Urothelium cell line (cell line): ENCODE measurements at places on chromosomes 1 and 21.
A peak's percentile ranks its signal among the peaks of the same experiment; 100 is the strongest.

DNA sequence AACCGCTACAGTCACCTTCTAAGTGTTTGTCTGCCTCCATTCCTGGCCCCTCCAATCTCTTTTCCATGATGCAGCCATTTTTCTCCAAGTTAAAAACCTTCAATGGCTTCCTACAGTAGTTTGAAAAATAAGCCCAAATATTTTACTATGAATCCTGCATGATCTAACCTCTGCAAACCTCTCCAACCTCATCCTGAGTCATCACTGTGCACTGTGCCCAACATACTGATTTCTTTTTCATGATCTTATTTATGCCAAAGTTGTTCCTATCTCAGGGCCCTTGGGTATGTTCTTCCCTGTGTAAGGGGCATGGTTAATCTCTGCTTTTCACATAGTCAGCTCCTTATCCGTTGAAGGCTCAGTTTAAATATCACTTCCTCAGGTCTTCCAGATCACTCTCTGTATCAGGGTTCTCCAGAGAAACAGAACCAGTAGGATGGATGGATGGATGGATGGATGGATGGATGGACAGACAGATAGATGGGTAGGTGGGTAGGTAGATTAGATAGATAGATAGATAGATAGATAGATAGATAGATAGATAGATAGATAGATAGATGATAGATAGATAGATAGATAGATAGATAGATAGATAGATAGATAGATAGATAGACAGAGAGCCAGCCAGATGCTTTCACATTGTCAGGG lies 18.1 kb upstream of the PTPN14 start:
- DNase-seq = no peak

DNA sequence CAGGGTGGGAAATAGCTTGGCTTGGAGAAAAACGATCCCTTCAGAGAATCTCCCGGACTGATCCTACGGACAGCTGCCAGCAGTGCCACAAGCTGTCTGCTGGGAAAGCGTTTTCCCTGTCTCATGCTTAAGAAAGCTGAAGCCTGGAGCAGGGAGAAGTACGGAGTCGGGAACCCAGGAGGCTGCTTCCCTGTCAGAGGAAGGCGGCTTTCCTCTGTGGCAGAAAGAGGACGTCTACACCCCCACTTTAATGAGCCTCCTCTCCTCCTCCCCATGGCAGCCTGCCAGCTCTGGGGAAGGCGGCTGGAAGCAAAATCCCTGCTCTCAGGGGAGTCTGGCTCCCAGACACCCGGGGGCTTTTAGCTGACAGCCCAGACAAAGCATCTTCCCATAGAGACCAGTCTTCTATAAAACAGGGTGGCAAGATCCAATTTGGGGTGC lies 7.3 kb downstream of the KIF21B start:
- DNase-seq = no peak

DNA sequence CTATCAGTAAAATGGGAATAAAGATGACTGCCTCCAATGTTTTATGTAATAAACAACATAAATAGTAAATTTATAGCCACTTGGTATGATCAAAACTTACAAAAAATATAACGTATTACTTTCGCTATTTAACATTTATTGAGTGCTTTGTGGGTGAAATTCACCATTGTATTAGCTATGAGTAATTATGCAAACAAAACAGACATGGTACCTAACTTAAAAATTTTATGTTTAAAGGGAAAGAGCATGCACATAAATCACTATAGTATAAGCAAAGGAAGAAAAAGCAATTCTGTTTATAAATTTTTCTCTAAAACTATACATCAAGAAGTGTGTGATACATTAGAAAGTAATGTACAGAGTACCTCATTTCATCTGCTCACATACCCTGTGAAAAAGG lies 1046.2 kb downstream of the NCAM2 start:
- no peak for DNase-seq

DNA sequence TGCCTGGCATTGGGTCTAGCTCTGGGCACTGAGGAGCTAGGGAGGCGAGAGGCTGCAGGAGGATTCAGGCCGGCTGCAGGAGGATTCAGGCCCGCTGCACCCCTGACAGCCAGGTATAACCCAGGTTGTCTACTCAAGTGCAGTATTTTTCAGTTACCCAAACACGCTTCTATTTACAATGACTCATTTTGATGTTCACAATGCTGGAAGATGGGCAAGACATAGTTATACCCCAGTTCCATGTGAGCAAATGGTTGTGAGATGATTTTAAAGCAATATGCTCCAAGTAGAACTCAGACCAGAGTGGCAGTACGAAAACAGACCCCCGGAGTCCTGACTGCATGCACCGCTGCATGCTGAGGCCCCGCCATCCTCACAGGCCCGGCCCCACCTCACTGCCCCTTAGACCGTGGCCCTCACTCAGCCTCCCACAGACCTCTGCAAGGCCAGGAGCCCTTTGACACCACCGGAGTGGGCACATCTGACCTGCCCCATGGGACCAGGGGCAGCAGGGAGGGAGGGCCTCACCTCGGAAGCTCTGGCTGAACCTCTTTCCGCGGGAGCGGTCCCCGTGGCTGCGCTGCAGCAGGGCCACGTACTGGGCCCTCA lies 553 bp downstream of the LEFTY1 start:
- no peak for DNase-seq

DNA sequence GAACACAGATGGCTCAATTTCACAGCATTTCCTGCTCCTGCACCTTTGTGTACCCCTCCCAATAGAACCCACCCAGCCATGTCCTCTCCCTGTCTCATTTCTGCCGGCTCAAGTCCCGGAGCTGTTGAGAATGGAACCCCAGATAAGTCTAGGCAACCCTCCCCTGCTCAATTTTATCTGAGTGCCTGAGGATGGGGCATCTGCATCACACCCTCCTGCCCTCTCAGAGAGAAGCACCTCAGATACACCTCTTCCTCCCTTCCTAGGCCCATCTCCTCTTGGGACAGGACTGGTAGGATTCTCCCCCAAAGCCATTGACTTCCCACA lies 1.1 kb downstream of the KIF21B start:
- no peak for DNase-seq

GRCh38 chr1:77446841-77447555 lies 165.2 kb downstream of the AK5 start:
- no peak for DNase-seq

DNA sequence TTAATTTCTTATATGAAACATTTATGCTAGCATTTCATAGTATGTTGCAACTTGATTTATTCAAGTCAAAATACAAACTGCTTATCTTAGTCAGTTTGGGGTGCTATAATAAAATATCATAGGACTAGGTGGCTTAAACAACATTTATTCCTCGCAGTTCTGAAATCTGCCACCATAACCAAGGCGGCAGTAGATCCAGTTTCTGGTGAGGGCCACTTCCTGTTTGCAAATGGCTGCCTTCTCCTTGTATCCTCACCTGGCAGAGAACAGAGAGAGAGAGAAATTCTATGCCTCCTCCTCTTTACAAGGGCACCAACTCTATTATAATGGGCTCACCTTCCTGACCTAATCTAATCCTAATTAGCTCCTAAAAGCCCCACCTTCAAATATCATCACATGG lies 76.1 kb upstream of the RGS2 start:
- DNase-seq = no peak

DNA sequence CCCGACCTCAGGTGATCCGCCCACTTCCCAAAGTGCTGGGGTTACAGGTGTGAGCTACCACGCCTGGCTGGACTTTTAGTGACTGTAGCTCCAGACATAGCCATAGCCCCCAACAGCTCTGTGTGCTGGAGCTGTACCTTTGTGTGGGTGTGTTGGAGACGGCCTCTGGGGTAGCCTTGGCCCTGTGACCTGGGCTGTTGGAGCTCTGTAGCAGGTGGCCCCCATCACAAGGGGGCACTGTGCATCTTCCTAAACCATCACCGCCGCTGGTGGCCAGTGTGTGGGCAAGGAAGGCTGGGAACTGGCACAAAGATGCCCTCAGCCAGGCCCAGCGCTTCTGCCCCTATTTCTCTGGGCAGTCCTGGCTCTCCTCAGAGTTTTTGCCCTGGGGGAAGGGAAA lies 38.4 kb upstream of the FOXO6 start:
- DNase-seq = peak; percentile 33

DNA sequence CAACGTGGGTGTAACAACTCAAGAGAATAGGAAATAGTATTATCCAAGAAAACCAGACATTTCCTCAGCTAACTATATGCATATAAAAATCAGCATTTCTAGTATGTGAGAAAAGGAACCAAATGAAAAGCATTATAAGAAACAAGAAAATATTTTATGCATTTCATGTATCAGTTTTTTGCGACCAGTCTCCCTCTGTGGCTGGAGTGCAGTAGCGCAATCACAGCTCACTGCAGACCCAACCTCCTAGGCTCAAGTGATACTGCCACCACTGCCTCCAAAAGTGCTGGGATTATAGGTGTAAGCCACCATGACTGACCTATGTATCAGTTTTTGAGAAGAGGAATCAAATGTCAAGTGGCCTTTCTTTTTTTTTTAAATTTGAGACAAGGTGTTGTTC lies 31.0 kb downstream of the SLC16A1 start:
- no peak for DNase-seq

DNA sequence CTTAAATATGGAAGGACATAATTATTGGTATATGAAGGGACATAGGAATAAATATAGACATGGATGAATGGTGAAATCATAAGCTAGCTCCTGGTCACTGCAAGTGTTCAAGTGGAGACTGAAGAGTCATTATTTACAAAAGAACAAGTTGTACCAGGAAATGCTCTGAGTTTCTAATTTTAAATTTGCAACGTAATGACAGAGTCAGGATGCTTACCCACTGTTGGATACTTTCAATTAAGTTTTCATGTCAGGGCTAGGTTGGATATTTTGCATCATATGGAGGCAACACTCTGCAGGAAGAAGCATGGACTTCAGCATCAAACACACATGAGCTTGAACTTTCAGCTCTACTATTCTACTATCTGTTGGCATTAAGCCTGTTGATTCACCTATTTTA lies 499.6 kb upstream of the C1orf87 start:
- DNase-seq = no peak

GRCh38 chr1:39328095-39328494 lies 123.6 kb downstream of the MACF1 start:
- no peak for DNase-seq

DNA sequence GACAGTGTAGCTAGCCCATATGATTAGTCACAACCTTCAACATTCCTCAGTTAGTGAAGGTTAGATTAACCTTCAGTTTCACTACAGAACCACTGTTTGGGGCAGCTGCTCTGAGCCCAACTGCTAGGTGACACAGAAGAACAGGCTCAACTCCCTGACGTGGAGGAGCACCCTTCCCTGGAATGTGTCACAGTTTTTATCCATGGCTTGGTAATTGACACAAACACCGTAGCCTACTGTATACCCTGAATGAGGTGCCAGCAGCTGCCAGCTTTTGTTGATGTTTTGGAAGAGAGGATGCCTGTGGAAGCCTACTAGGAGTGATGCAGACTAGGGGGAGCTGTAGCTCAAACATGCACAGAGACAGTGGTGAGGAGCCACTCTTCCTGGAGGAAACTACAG lies 56.6 kb upstream of the CR2 start:
- DNase-seq = peak; percentile 17
